Suppressor macrophage (primary cell): ENCODE measurements at places on chromosomes 7 and 10.

- DNase-seq = peak; percentile 91
Observed at GRCh38 chr10:102815790-102816549, 21.2 kb downstream of the CYP17A1 start.

DNA sequence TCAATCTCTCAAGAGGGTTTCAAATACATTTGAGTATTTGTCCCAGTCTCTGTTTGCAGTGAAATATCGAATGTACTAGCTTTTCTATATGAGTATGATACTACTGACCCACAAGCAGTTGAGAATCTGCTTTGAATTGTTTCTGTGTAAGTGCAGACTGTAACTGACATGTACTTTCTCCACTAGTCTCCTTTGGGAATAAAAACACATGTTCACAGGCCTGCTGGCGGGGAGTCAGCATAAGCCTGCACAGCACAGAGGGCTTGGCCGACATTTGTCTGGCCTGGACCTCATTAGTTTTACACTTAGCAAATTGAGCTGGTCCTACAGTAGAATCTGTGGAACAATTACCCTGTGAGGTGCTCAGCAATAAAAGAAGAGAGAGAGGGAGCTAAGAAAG lies 72.6 kb downstream of the ITGB8 start:
- DNase-seq = no peak

DNA sequence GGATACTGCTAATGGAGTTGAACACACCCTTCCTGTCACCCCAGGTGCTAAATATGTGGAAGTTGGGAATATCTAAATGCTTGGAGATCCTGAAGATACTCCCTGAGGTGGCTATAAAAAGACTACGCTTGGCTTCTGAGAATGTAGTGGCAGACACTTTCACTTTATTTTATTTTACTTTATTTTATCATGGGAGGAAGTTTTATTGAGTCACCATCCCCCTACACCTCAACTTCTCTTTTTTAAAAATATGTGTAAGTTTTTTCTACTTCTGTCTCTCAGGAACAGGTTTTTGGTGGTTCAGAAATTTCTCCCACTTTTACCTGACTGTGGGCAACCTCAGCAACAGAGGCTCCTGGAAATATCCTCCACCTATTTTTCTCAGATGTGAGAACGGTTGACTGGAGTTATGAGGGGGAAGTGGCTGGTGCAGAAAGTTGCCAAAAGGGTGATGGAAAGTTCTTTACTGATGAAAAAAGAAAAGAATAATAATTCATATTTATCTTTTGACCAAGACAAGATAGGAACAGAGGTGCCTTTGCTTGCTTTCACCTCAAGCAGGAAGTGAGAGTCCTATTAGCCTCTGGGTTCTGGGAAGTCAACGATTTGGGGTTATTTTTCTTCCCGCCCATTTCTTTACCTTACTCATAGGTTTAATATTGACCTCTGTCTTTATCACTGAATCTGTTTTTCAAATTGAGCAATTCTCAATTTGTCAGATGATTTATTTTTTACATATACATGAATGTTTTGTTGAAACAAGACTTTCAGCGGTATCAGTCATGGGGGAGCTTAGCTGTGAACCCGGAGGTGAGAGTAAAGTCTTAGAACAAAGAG lies 103.6 kb downstream of the AHR start:
- DNase-seq = peak; percentile 10

GRCh38 chr7:90587766-90588165 lies 8.4 kb upstream of the CDK14 start:
- DNase-seq = no peak
